Fibroblast of upper back skin (primary cell): ENCODE measurements at places on chromosomes 4 and X.
A peak's percentile ranks its signal among the peaks of the same experiment; 100 is the strongest.

GRCh38 chr4:160026721-160027120, 923.8 kb downstream of the RAPGEF2 start:
- DNase-seq: peak; percentile 45

DNA sequence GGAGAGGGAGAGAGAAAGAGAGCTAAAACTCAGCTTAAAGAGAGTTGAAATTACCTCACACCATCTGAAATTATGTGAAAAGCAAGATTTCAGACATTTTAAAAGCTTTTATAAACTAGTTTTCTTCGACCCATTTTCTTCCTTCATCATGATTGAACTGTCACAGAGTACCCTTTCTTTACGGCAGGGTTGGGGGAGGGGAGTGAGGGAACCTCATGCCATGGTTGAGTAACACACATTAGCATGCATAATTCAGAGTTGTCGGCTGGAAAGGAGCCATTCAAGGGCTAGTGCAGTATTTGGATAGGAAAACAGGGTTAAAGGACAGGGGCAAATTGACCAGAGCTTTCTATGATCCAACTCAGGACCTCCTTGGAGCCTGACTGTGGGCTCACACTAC, 46.2 kb downstream of the PCDH19 start:
- DNase-seq: peak; percentile 16

DNA sequence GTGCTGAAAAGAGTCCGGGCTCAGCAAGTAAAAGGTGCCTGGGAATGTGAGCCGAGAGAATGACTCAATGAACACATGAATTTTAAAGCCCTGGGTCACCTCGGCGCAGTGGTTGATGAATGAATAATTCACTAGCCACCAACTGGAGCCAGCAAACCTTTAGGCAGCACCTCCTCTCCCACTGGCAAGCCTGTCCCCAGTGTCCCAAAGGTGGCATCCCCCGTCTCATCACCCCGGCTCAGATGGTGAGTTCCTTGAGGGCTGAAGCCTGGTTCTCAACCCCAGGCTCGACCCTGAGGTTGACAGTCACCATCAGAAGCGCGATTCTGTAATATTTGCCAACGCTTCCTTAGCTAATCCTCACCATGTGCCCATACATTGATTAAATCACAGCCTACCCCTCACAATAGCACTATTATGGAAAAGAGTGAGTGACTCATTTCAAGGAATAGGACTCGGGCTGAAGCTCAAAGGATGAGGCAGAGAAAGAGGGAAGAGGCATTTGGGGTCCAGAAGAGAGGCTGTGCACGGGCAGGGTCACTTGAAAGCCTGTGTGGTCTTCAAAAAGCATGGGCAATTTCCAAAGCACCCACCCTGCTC, 2.7 kb upstream of the CCNQ start:
- no peak for DNase-seq

DNA sequence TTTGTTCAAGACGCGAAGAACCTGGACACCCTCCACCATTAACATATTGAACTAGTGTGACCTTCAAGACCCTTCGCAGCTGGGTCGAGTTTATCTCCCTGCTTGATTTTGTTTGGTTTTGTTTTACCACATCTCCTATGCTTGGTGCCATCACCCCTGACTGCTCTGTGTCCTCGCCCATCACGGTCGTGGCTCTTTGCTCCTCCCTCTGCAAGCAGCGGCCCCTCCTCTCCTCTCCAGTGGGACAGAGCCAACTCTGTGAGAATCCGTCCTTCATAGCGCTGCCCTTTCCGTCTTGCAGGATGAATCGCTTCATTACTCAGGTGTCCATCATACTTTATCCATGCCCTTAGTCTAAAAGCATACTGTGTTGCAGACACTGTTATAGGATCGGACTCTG, 9.1 kb upstream of the FAM149A start:
- no peak for DNase-seq

- DNase-seq: no peak
Measured at GRCh38 chr4:169215656-169216055, 55.1 kb downstream of the SH3RF1 start.

DNA sequence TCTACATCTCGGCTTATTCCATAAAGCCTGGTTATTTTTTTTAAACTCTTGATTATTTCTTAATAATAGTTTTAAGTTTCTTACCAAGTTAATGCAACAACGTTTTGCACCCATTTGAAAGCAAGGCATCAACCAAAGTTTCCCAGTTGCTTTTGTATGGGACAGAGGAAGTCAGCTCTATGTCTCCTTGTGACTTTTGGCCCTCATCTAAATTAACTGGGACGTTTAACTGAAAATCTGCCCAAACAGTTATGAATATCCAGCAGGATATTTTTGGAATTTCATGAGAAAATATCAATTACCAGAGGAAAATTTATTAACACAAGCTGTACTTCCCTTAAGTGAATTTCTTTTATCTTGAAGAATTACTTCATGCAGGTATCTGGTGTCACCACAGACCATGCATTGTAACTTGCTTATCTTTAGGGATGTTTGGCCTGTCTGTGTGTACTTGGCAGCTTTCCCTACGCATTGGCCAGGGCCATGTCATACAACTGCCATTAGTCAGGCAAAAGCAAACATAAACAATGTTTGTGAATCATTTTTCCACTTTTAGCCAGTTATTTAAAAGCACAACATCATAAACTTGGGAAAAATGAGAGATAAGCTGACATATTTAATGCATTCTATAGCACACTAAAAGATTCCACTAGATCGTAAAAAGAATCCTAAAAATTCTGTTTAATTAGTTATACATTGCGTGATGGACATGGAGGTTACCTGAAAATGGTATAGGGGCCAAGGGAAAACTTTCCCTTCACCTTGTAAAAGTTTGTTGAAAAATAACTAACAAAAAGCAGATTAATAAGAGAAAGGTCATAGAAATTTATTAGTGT, 101.4 kb upstream of the PDE5A start:
- peak; percentile 78 for DNase-seq
